ENCODE measurements at places on chromosomes 16 and 17.

DNA sequence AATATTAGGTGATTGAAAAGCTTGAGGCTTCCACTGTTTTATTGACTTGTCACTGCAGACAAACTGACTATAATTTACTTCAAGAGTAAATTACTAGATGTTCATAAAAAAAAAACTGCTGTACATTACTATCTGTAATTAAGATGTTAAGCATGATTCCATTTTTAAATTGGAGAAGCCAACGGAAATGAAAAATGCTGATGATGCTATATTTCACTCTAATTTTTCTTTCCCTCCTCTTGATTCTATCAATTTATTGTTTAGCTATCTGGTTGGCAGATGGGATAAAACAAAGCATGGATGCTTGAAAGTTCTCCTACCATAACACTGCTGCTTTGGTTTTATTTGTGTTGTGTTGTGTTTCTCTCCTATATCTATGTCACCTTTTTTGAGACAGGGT is 41.0 kb downstream of the MAF start:
- DNase-seq, result no peak

DNA sequence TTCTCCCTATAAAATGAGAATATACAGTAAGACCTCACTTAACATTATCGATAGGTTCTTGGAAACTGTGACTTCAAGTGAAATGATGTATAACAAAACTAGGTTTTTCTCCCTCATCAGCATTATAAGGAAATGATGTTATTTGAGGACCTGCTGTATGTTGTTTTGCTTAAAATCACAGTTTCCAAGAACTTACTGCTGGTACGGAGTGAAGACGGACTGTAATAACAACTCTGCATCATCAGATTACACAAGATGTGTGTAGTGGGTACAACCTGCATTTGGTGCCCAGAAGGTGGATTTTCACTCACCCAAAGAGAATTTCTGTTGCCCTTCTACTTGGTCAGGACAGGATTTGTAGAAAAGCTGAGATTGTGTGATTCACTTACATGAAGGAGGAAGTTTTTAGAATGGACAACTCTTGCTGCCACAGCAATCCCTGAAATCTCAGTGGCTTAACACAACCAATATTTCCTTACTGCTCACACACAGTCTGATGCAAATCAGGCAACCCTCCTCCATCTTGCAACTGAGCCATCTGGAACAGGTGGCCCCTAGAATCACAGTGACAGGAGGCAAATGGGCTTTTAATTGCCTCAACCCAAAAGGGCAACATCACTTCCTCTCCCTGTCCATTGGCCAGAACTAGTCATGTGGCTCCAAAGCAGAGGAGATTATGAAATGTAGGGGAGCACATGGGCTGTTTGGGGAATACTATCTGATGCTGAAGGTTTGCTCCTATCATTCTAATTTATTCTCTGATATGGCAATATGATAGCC is 67.6 kb upstream of the CACNG5 start:
- DNase-seq, result no peak

DNA sequence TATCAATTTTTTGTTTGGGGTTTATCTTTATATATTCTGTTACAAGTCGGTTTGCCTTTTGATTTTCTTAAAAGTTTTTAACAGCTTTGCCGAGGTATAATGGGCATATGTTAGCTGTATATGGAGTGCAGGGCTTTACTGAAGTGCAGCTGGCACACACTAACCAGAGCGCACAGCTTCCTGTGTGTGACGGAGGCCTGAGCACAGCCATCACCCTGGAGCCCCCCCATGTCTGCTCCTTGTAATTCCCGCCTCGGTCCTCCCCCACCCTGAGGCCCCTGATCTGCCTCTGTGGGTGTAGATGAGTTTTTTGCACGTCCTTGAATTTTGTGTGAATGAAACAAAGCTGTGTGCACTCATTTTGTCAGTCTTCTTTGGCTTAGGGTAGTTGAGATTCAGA is 60.1 kb upstream of the ZNF750 start:
- no peak for DNase-seq

DNA sequence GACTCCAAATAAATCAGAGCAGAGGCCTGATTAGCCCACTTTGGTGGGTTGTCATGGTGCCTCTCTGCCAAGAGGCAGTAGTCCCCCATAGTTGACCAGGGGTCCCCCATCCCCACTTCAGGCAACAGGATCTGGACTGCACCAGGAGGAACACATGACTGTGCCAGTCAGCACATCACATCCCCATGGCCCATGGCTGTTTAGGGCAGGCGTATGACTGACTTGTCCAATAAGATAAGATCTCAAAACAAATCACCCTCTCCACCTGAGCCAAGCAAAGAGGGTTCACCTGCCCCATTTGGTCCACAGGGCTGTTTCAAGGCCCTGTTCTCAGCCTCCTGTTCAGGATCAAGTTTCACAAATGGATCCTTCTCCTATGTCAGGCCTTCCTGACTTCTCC is 93.3 kb downstream of the C16orf78 start:
- DNase-seq, result no peak

- DNase-seq, result no peak
Observed at GRCh38 chr16:70661534-70661917, 15.2 kb downstream of the IL34 start.

- DNase-seq, result no peak
Observed at GRCh38 chr16:28554634-28555423, 1.1 kb downstream of the SGF29 start.

GRCh38 chr17:29084541-29085146 is 41.7 kb downstream of the PIPOX start:
- no peak for DNase-seq

DNA sequence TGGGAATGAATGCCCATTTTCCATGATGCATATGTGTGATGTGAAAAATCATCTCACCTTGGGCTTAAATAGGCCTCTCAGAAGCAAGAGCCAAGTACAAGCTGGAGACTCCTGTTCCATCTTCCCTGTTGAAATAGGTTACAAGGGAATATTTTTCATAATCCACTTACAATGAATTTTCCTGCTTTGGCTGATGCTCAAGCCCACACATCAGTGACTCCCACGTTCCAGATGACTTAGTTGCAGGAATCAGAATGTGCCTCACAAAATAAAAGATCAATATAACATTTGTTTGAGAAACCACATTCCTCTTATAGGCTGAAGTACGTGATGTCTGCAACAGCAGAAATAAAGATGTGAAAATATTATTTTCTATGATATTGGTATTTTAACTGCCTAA is 24.1 kb downstream of the ANKFN1 start:
- DNase-seq, result no peak

DNA sequence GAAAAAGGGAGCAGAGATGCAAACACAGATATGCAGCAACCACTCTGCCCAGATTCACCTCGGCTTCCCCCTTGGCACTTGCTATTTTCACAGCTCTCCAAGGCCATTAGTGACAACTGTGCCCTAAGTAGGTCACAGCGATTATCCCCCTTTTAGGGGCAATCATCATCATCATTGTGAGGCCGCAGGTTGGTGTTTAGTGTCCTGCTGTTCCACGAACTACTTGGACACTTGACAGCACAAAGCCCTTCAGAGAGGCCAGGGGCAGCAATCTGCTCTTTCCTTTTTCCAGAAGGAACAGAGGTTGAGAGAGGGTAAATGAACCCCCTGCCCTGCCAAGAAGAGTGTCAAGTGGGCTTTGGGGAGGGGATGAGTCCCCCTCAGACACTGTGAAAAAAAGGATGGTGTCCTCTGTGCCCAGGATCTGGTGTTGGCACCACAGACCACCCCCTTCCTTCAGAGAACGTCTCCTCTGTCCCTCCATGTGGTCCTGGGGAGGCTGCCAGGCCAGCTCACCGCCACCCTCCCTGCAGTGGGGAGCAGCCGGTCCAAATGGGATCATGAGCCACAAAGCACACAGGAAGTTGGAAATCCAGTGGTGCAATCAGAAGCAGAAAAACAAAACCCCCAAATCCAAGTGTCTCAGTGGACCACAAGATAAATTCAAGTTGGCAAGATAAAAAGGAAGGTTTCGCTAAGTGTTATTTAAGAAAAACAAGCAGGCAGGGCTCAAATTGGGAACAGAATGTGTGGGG is 78.4 kb upstream of the MED9 start:
- no peak for DNase-seq

GRCh38 chr16:14002416-14002990 is 68.6 kb upstream of the MRTFB start:
- DNase-seq, result no peak

GRCh38 chr17:44387804-44388203 is 1.6 kb downstream of the ITGA2B start:
- no peak for DNase-seq

- peak; percentile 57 for DNase-seq
Observed at GRCh38 chr17:78360371-78361224, 721 bp upstream of the SOCS3 start.

DNA sequence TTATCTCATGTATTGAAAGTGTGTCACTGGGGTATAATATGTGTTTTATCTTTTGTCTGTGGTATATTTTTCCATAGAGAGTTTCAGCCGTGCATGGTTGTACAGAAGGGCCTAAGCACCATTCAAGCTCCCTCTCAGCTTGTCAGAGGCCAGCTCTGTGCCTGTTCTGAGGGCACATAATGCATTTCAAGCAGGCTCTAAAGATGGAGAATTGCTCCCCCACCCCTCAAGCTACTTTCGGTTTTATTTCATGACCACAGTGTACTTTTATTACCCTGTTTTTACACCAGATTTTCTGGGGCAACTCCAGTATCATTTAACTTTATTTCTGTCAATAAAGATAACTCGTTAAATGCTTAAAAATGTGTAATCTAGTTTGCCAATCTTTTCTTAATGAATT is 131.7 kb downstream of the SHISA6 start:
- no peak for DNase-seq

DNA sequence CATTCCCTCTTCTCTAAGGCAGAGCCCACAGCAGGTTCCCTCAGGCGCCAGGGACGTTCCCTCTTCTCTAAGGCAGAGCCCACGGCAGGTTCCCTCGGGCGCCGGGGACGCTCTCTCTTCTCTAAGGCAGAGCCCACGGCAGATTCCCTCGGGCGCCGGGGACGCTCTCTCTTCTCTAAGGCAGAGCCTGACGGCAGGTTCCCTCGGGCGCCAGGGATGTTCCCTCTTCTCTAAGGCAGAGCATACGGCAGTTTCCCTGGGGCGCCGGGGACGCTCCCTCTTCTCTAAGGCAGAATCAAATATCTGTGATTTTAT is 24.3 kb downstream of the ACSF3 start:
- DNase-seq, result no peak

- DNase-seq, result no peak
Observed at GRCh38 chr16:77308163-77308561, 109.0 kb downstream of the SYCE1L start.

- DNase-seq, result no peak
Observed at GRCh38 chr16:64409783-64410210, 712.1 kb downstream of the CDH11 start.

DNA sequence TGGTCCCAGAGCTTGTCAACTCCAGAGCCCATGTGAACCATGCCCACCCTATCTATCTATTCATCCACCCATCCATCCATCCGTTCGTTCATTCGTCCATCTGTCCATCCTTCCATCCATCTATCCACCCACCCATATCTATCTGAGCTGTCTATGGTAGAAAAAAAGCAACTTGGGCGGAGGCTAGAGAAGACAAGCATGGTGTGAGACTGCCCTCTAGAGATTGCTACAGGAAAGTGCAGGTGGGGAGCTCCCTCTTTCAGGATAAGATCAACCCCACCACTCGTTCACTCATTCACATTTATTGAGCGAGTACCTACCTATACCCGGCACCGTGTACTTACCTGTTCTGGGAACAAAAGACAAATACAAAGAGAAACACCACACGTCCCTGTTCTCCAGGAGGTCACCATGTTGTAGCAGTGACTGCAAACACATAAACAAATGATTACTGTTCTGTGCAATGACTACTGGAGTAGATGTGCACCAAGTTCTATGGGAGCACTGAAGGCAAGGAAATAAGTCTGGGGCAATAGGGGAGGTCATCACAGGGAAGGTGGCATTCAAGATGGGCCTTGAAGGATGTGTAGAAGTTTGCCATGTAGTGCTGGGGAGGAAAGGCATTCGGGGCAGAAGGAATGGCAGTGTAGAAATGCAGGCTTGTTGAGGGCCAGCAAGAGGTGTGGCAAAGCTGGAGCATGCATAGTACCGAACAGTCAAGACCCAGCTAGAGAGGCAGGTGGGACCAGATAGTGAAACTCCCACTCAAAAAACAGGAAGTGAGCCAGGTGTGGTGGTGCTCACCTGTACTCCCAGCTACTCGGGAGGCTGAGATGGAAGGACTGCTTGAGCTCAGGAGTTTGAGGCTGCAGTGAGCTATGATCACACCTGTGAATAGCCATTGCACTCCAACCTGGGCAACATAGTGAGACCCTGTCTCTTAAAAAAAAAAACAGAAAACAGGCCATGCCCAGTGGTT is 13.4 kb upstream of the ATP5MC1 start:
- peak; percentile 74 for DNase-seq

DNA sequence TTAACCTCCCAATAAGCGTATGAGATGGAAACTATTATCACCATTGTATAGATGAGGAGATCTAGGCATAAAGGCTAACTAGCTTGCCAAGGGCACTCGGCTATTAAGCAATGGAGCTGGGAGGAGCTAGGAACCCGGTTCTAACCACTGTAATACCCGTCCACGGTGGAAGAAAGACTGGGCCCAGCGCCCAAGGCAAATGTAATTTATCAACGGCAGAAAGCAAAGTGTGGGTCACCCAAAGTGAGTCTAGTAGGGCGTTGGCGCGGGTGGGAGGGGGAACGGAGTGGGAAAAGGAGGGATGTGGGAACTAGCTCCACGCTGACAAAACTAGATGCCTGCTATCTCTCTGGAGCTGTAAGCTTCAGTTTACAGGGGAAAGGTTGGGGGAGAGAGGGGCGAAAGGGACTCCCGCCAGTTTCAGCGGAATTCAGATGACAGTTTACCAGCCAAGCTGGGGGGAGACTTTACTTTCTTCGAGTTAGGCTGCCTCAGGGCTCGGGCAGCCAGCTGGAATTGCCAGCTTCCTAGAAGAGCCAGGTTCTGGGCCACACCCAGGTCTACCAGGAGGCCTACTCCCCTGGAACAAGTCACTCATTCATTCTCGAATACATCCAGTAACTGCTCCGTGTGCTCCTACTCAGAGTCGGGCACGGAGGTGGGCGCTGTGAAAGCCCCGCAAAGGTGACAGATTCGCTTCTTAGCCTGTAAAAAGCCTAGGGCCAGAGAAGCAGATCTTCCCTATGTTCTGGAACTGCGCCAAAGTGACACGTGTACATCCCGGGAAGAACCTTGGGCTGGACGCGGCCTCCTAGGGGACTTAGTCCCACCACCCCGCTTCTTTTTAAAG is 837 bp downstream of the LRRC59 start:
- no peak for DNase-seq
